ENCODE measurements at places on chromosomes 12 and 14. TPM values are rescaled to one million over a fixed set of nuclear protein-coding genes. Genes with fewer than 3 reads are reported as not detected.

The GRIP1 gene
- 4.5 TPM for polyA plus RNA-seq

The NFE2 gene
- 6.3 TPM for polyA plus RNA-seq

The CREBL2 gene
- 24.8 TPM for polyA plus RNA-seq

The IL31 gene
- not detected for polyA plus RNA-seq

The PMEL gene
- polyA plus RNA-seq = 2.5 TPM

The KRT73 gene
- polyA plus RNA-seq = 0.19 TPM

The EIF2B1 gene
- 64.1 TPM for polyA plus RNA-seq

The LRRC23 gene
- 26.6 TPM for polyA plus RNA-seq

The FGF23 gene
- polyA plus RNA-seq = not detected

The LMNTD1 gene
- 1.8 TPM for polyA plus RNA-seq

The RNF212B gene
- 1.6 TPM for polyA plus RNA-seq

GRCh38 chr14:20671597-20672283 is 12.6 kb upstream of the RNASE4 start:
- no peak for DNase-seq

DNA sequence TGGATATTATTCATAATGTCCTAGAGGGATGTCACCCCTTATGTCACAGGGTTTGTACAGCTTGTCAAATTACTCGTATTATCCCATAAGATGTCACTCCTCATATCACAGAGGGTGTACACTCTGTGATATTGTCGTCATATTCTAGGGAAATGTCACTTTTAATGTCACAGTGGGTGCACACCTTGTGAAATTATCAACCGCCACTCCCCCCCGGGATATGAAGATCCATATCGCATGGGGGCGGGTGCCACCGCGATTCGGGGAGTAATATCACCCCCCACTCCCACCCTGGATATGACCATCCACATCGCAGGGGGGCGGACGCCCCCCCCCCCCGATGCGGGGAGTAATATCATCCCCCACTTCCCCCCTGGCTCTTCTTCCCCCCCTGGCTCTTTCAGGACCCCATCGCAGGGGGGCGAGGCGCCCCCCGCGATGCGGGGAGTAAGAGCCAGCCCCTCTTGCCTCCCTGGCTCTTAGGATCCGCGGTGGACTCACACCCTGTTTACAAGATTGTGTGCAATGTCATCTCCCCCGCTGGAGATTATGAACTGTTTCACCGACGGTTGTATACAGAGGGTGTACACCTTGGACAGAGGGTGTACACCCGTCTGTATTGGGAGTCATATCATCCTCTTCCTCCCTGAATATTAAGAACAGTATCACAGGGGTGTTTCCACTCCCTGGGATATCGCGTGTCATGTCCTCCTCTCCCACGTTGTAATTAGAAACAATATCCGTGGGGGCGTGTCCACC is 92.8 kb downstream of the FRMD6 start:
- no peak for DNase-seq

GRCh38 chr12:110741341-110742095 is 1.2 kb downstream of the PPP1CC start:
- DNase-seq = no peak

GRCh38 chr12:52191841-52192791 is at the start of gene KRT80:
Gene KRT80 (minus strand): TSS chr12:52192014. CDS start chr12:52191902, 112 bp downstream.
- DNase-seq = peak; percentile 67

- no peak for DNase-seq
These were observed 25.6 kb downstream of the ELK3 start for GRCh38 chr12:96219700-96220206.

GRCh38 chr12:26273811-26274210 is 78.4 kb downstream of the SSPN start:
- DNase-seq = no peak

GRCh38 chr12:63206494-63206893 is 55.5 kb upstream of the AVPR1A start:
- no peak for DNase-seq

DNA sequence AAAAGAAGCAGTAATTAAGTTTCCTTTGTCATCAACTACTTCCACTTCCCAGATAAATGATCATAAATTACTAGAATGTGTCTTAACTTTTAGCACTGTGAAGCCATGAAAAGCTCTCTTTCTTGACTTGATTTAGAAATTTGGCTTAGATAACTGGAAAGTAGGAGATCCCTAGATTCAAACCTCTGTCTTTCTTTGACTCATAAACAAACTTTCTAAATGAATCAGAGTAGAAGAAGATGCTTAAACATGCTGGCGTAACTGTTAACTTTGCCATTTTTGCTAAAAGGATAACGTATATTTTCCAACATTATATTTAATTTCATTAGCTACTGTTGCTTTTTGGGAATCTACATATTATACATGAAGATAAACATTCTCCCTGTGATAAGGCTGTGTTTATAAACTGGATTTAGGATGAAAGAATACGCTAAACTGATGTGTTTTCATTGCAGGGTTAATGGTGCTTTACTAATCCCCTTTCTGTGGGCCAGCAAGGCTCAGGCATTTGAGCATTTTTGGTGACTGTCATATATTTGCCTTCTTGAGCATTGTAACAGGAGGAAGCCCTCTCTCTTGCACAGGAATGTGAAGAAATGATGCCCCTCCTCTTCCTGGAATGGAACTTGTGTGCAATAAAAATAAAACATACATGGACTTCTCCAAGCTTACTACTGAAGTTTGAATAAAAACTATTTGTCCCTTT is 301.4 kb downstream of the BMP4 start:
- DNase-seq = no peak

DNA sequence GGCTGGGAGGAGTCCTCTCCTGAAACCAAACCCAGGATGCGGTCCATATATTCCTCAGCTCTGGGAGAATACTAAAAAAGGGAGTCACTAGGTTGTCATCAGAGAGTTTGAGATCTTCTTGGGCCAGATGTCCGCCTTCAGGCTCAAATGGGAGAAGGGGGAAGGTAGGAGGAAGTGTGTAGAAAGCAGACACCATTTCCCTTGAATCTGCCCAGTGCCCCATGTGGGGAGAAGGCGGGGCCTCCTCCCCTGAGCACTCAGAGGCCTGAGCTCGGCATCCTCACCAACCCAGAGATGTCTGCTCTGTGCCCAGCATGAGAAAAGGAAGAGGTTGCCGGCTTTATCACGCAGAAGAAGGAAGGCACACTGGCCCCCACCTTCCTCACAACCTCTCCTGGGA is 37.3 kb downstream of the LTBP2 start:
- no peak for DNase-seq

DNA sequence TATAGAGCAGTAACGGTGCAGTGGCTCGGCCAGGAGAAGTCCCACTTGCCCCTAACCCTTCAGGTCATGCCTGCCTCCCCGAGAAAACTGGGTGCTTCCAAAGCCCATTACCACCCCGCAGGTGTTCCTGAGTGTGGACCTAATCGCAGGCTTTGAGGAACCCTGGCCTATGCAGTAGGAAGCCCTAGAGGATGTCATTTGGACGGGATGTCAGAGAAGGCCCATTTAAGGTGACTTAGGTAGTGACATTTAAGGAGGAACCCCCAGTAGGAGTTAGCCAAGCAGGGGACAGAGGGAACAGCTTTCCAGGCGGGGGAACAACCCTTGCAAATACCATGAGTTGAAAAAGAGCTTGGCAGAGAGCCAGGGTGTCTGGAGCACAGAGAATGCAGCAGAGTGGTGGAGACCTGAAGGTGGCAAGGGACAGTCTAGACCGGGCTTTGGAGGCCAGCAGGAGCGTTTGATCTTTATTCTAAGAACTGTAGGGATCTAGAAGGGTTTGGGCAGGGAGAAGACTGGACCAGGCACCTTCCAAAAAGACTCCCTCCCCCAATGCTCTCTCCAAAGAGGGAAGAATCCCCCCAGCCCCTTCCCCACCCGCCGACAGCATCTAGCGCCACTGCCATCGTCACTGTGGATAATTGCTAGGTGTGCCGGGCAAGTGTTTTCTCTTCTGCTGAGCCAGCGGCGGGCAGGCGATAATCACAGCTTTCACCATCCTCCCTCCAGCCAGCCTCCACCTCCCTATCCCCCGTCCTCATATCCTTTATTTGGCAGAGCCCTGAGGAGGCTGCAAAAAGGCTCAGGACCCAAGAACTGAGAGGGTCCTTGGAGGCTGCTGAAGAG is 33.3 kb upstream of the BEGAIN start:
- DNase-seq = no peak

DNA sequence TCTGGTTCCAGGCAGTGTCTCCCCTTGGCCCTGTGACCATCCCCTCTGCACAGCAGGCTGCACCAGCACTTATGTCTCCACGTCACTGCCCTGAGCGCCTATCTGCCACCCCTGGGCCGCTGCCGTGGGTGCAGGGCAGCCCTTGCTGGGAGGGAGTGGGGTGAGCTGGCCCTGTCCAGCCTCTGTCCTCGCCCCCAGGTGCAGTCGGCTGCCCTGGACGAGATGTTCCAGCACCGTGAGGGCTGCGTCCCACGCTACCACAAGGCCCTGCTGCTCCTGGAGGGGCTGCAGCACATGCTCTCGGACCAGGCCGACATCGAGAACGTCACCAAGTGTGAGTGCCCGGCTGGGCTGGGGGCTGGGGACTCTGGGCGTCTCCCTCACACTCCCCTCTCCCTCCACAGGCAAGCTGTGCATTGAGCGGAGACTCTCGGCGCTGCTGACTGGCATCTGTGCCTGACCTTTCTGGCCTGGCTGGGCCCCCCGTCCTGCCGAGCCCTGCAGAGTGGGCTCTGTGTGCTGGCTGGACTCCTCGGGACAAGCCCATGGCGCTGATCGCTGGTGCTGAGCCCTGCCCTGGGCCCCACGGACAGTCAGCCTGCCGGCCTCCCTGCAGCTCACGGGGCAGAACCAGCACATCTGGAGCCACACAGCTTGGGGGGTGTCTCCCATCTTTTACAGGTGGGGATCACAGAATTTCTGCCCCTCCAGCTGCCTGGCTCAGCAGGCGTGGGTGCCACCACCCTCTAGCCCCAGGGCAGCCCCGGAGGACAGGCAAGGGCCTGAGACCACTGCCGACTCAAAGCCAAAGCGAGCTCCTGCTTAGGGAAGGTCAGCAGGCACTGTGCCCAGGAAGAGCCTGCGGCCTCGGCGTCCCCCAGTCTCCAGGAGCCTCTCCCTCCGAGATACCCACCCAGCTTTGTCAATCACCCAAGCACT is 7.9 kb upstream of the PUS1 start:
- DNase-seq = no peak

GRCh38 chr12:110123919-110124268 is 263 bp upstream of the IFT81 start:
- DNase-seq = no peak

- DNase-seq = no peak
These were observed 60.9 kb downstream of the MYF5 start for GRCh38 chr12:80777587-80777986.

DNA sequence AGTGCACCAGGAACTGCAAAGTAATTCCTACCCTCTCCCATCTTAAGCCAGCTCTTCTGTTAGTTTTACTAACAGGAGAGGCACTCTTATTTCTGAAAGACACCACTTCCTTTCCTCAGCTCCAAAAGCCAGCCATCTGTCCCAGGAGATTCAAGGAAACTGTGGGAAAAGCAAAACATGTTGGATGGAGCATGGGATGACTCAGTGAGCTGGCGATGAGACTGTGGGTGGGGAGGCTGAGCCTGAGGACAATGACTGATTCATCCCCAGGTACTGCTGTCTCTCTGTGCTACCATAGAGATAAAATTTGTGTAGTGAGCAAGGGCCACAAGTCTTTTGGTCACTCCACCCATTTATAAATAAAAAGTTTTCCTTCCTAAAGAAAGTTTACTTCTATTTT is 141.4 kb downstream of the MYRFL start:
- no peak for DNase-seq

GRCh38 chr12:123445388-123446332 is 9.2 kb upstream of the RILPL2 start:
- DNase-seq = peak; percentile 59

DNA sequence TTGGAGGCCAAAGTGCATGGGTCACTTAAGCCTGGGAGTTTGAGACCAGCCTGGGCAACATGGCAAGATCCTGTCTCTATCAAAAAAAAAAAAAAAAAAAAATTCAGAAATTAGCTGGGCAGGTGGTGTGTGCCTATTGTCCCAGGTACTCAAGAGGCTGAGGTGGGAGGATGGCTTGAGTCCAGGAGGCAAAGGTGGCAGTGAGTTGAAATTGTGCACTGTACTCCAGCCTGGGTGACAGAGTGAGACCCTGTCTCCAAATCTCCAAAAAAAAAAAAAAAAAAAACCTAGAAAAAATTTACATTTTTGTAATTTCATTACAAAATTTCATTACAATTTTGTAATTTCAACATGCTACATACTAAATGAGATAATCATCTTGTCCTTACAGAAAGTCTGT is 42.7 kb downstream of the SYNE2 start:
- no peak for DNase-seq

DNA sequence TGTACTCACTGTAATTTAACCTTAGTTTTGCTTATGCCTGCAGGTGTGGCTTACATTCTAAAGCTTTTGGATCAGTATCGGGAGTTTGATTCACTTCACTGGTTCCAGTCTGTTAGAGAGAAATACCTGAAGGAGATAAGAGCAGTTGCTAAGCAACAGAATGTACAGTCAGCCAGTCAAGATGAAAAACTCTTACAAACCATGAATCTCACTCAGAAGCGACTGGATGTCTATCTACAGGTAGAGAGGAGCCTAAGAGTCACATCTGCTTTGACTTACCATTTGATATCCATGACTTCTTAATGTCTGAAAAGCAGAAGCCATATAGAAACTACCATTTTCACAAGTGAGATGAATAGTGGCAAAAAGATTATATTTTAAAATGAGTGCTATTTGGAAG is 56.5 kb downstream of the WASHC4 start:
- no peak for DNase-seq

DNA sequence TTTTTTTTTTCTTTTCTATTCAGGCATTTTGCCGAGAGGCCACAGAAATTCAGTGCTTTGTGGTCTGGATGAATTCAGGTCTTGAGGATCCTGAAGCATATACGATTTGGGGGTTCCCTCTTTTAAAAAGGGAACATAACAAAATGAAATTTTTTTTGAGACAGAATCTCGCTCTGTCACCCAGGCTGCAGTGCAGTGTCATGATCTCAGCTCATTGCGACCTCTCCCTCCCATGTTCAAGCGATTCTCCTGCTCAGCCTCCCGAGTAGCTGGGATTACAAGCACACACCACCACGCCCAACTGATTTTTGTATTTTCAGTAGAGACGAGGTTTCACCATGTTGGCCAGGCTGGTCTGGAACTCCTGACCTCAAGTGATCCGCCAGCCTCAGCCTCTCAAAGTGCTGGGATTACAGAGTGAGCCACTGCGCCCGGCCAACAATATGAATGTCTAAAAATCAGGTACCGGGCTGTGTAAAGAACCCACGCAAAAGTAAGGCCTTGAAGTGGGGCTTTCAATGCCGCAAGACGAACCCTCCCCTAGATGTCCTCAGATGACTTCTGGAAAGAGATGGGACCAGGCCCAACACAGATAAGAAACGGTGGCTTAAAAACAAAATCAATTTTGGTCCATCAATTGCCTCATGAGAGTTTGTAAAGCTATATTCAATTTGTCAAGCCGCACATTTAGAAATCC is 30.0 kb downstream of the TESC start:
- DNase-seq = no peak

GRCh38 chr12:6783828-6784227 is 5.5 kb upstream of the CD4 start:
- DNase-seq = no peak

- no peak for DNase-seq
These were observed 650 bp downstream of the GALC start for GRCh38 chr14:87992346-87992717.
